PC-9 (cell line): ENCODE measurements at places on chromosomes 5 and 9. TPM values are rescaled to one million over a fixed set of nuclear protein-coding genes. Genes with fewer than 3 reads are reported as not detected.

NMUR2 gene
- total RNA-seq: not detected in 2 replicates

GRCh38 chr9:35508069-35508468 lies 18.2 kb downstream of the RUSC2 start:
- no peaks in the 10 kb centered on the region for H3K27me3 ChIP-seq
- no peak overlapping the region for H3K27ac ChIP-seq

GABRB2 gene
- not detected in 2 replicates for total RNA-seq

- no peak for DNase-seq
- peaks cover 40% of the 10 kb centered on the region for H3K27me3 ChIP-seq
- H3K27ac ChIP-seq: no peak overlapping the region
- H3K36me3 ChIP-seq: no peaks in the 10 kb centered on the region
- no peak overlapping the region for H3K4me3 ChIP-seq
- H3K4me1 ChIP-seq: no peaks in the 10 kb centered on the region
Observed at GRCh38 chr5:170393958-170394357, 4.8 kb upstream of the KCNMB1 start.

GRCh38 chr9:71721855-71722254 lies 46.5 kb downstream of the CEMIP2 start:
- H3K27ac ChIP-seq: no peak overlapping the region
- H3K36me3 ChIP-seq: peaks cover 39% of the 10 kb centered on the region
- DNase-seq: no peak
- no peak overlapping the region for H3K4me3 ChIP-seq
- H3K27me3 ChIP-seq: no peaks in the 10 kb centered on the region

PDE8B gene
- 1.7 and 1.8 TPM in 2 replicates for total RNA-seq

GRCh38 chr9:124754289-124754688 lies 16.8 kb downstream of the NR6A1 start:
- no peak overlapping the region for H3K4me3 ChIP-seq
- no peak overlapping the region for H3K27ac ChIP-seq
- H3K4me1 ChIP-seq: peaks cover 27% of the 10 kb centered on the region
- no peaks in the 10 kb centered on the region for H3K36me3 ChIP-seq

- no peak overlapping the region for H3K4me3 ChIP-seq
- H3K27ac ChIP-seq: no peak overlapping the region
- H3K4me1 ChIP-seq: no peaks in the 10 kb centered on the region
- H3K36me3 ChIP-seq: no peaks in the 10 kb centered on the region
Observed at GRCh38 chr9:34581318-34581717, 8.2 kb downstream of the CNTFR start.
